ENCODE measurements at places on chromosomes 12 and 14. TPM values are rescaled to one million over a fixed set of nuclear protein-coding genes. Genes with fewer than 3 reads are reported as not detected.

- no peak overlapping the region for H3K27ac ChIP-seq
- no peak overlapping the region for H3K4me3 ChIP-seq
- no peaks in the 10 kb centered on the region for H3K27me3 ChIP-seq
- DNase-seq: no peak
These were observed 50.3 kb downstream of the BAZ1A start for GRCh38 chr14:34824826-34825225.

- DNase-seq: no peak
- H3K36me3 ChIP-seq: no peaks in the 10 kb centered on the region
- H3K27me3 ChIP-seq: no peaks in the 10 kb centered on the region
- H3K4me3 ChIP-seq: no peak overlapping the region
- peaks cover 3% of the 10 kb centered on the region for H3K4me1 ChIP-seq
- peak overlapping the region; percentile 64 for H3K27ac ChIP-seq
These were observed 123.4 kb downstream of the SLC5A8 start for GRCh38 chr12:101086490-101087135.

- H3K36me3 ChIP-seq: no peaks in the 10 kb centered on the region
- H3K4me3 ChIP-seq: no peak overlapping the region
- H3K4me1 ChIP-seq: peaks cover 5% of the 10 kb centered on the region
- DNase-seq: no peak
These were observed 142.7 kb downstream of the KIF26A start for GRCh38 chr14:104280902-104281767.

DNA sequence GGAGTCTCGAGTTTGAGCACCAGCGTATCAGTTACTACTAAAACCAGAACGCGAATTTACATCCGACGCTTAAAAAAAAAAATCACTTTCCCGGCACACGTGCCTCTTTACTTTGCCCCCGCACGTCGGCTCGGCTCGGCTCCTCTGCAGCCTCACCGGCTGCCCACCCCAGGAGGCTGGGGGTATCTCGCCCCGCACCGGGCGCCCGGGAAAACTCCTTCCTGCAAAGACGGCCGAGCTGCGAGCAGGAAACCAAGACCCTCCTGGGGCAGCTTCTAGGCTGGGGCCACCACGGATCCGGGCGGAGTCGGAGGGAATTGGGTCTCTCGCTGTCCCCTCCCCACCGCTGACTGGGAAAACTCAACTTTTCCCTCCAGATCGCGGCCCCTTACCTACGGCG lies 610 bp downstream of the VSIG10 start:
- peak overlapping the region; percentile 81 for H3K4me3 ChIP-seq
- H3K27me3 ChIP-seq: no peaks in the 10 kb centered on the region
- H3K4me1 ChIP-seq: no peaks in the 10 kb centered on the region

GRCh38 chr12:124410354-124411175 lies 115.7 kb downstream of the RFLNA start:
- H3K4me1 ChIP-seq: peaks cover 19% of the 10 kb centered on the region
- H3K27ac ChIP-seq: peak overlapping the region; percentile 71
- no peak overlapping the region for H3K4me3 ChIP-seq
- no peaks in the 10 kb centered on the region for H3K27me3 ChIP-seq

DNA sequence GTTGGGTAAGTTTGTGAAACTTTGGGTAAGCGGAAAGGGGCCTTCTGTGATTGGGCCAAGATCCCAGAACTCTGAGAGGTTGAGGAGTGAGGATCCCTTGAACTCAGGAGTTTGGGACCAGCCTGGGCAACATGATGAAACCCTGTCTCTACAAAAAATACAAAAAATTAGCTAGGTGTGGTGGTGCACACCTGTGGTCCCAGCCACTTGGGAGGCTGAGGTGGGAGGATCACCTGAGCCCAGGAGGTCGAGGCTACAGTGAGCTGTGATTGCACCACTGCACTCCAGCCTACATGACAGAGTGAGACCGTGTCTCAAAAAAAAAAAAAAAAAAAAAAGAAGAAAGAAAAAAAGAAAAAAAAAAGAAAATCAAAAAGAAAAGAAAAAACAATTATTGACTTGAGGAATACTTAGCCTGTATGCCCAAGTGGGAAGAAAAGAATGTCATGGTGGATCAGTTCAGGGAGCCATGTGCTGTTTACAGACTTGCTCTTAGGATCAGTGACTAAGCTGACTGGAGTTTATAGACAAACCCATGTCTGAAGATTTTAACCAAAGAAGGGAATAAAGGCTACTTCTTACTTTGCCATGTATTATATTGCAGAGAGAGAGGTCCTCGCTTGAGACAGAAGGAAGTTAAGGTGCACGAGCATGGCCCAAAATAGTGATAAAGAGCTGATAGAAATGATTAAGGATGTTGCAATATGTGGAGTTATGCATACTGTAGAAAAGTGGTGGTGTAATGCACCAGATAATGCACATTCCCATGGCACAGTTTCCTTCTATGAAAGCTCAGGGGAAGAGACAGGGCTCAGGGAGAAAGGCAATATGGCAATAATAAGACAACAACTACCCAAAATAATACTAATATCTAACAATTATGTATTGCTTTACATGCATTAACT lies 881 bp downstream of the HSD17B6 start:
- peak overlapping the region; percentile 34 for H3K27ac ChIP-seq
- peaks cover 6% of the 10 kb centered on the region for H3K4me1 ChIP-seq
- no peaks in the 10 kb centered on the region for H3K27me3 ChIP-seq
- DNase-seq: no peak

- no peak overlapping the region for H3K4me3 ChIP-seq
- DNase-seq: no peak
- H3K27me3 ChIP-seq: no peaks in the 10 kb centered on the region
- no peak overlapping the region for H3K27ac ChIP-seq
- no peaks in the 10 kb centered on the region for H3K36me3 ChIP-seq
These were observed 257.2 kb upstream of the FOXN3 start for GRCh38 chr14:89674240-89674639.

DNA sequence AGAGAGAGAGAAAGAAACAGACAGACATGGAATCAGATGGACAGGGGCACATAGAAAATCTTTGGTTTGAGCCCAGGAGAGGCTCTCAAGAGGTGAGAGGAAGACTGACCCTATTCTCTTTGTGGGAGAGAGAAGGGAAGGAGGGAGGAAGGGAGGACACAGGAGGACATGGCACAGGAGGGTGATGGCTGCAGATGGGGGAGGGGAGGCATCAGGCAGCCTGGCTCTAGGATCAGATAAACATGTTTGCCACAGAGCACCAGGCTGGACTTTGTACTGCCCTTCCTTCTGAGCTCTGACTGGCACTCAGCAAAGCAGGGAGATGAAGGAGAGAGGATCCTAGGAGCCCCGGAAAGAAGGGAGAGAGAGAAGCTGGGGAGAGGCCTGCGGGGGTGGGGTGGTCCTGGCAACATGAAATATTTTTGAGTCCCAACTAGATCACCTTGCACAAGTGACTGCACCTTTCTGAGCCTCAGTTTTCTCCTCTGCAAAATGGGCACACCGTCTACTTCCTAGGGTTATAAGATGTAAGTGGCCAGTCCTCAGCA lies 6.1 kb downstream of the HNF1A start:
- no peak overlapping the region for H3K27ac ChIP-seq
- H3K4me3 ChIP-seq: no peak overlapping the region

DNA sequence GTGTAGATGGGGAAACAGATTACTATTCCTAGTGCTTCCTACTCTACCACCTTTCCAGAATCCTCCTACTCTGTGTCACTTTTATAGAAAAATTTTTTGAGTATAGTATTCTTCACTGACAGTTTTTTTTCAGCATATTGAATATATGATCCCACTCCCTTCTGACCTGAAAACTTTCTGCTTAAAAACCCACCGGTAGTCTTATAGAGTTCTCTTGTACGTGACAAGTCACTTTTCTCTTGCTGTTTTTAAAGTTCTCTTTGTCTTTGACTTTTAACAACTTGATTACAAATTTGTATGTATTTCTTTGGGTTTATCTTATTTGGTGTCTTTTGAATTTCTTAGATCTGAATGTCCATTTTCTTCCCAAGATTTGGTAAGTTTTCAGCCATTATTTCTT lies 133.6 kb upstream of the SLC38A2 start:
- no peaks in the 10 kb centered on the region for H3K27me3 ChIP-seq
- H3K27ac ChIP-seq: no peak overlapping the region
- DNase-seq: no peak
- no peak overlapping the region for H3K4me3 ChIP-seq
- no peaks in the 10 kb centered on the region for H3K36me3 ChIP-seq

Gene BIN2
- total RNA-seq: 2.6 TPM

Gene MYF5
- total RNA-seq: not detected

Gene SCN8A
- total RNA-seq: 10.4 TPM

Measured in prostate gland (tissue), 2 donors.